Activated CD4-positive, alpha-beta T cell treated with anti-CD3 and anti-CD28 coated beads, Interleukin-2, Interleukin-4, amounts not matched to agents 100 ng/mL and 50 ng/mL, durations not matched to agents 16 hours and 8 hours (primary cell): ENCODE measurements at places on chromosomes 11 and 22.

DNA sequence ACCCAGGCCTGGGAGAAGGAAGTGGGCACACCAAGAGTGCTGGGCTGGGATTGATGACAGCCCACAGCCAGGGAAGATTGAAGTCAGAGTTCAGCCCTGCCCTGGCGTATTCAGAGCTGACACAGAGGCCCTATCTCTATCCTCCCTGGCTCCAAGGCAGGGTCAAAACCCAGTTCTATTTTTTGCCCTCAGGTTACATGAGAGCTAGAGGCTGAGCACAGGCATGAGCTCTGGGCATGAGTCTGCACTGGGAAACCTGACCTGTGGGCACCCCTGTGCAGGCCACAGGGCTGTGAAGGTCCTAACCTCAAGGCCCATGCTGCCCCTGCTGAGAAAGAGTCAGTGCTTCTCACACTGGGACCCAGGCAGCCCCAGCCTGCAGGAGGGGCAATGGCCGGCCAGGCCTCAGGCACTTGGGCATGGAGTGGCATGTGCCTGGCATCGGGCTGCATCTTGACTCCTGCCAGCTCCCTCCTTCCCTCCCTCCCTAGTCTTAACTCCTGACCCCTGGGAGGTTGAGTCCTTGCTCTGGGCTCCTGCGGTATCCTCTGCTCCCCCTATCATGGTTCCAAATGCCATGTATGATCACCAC, 5.4 kb downstream of the SLC35E4 start:
- DNase-seq = no peak

DNA sequence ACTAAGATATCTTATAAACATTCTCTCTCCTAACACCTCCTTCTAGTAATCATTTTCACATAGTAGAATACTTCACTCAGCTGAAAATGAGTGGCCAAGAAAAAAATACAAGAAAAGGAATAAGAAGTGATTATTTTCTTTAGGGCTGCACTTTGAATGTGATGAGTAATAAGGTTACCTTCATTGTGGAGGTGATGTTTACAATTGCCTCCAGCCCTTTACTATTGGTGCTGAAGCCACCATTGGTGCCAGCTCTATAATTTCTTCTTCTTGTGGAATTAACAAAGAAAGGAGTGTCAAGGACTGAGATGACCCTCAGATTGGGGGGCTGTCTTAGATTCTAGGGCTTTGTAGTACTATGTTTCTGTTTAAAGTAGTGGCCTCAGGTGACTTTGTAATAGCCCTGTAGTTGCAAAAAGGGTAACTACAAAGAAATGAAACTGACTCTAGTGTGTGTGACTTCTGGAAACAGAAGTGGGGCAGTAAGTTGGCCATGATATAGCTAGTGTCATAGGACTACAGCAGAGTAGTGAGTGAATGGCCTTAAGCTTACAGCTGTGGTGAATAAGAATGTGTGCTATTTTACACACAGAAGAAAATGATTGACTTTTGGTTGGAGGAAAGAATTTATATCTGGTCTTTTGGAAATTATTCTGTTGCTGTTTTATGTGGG, 287.2 kb downstream of the TMEM135 start:
- no peak for DNase-seq

GRCh38 chr11:19576054-19576453, 136.6 kb upstream of the NAV2 start:
- no peak for DNase-seq

GRCh38 chr22:43106302-43106701, 4.2 kb upstream of the BIK start:
- DNase-seq = no peak

DNA sequence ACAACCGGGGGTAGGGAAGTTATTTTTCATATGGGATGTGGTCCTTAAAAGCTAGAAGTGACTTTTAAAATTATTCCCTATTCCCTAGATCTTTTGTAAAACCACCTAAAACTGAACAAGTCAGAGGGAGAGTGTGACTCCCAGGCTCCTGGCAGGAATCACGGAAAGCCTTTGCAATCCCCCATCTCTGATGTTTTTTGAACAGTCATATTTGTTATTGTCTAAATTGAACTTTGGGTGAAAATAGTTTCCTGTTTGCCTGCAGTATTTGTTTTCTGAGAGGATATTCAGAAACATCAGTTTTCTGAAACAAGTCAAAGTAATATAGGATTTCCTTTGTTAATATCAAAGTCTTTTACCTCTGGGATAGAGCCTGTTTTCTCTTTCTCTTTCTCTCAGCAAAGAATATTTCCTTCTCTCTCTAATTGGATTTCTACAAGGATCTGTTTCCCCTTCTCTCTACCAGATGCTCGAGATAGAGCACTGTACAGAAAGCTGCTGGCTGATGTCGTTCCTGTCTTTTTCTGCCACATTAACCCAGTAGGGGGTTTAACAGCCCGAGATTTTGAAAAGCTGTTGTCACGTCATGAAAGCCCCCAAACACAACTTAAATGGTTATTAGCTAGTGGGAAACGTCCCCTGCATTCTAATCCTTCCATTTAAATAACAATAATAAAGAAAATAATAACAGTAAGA, 132.2 kb upstream of the PITPNB start:
- DNase-seq = no peak
